ENCODE measurements at places on chromosomes 4 and X.

- DNase-seq = no peak
Measured at GRCh38 chr4:6478546-6479220, 6.3 kb upstream of the PPP2R2C start.

DNA sequence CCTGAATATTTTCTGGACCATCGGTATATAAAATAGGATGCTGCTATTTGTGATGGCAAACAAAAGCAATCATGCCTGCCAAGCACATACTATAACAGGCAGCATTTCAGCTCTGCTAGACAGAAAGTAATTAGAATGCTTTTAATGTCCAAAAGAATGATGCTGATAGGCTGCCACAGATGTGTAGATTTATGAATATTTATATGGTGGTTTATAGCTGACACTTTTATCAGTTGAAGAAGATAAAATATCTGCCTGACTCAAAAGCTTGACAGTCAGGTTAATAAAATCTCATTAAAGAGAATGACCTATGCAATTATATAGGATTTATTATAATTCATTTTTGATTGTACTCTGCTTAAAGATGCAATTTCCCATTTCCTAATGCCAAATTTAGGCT is 4.0 kb downstream of the BEND4 start:
- no peak for DNase-seq

- no peak for DNase-seq
Measured at GRCh38 chr4:109996526-109996925, 83.8 kb downstream of the EGF start.

DNA sequence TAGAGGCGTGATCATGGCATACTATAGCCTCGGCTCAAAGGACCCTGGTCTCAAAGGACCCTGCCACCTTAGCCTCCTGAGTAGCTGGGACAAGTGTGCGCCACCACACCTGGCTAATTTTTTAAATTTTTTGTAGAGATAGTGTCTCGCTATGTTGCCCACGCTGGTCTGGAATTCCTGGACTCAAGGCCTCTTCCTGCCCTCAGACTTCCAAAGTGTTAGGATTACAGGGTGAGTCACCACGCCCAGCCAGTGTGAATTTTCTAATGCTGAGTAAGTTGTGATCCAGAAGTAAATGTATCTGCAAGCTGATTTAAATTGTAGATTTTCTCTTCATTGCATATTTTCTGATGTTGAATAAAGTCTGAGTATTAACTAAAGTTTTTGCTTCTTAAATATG is 2.6 kb upstream of the ZNF674 start:
- DNase-seq = peak; percentile 85

GRCh38 chr4:138599965-138600364 is 357.8 kb upstream of the SLC7A11 start:
- no peak for DNase-seq
